ENCODE measurements at places on chromosomes 1 and 21.

- peak; percentile 88 for DNase-seq
Observed at GRCh38 chr1:42966688-42967612, 8.3 kb upstream of the SLC2A1 start.

GRCh38 chr1:197577580-197577979 is 197.7 kb downstream of the DENND1B start:
- DNase-seq, result no peak

GRCh38 chr1:233664804-233665574 is 51.1 kb downstream of the KCNK1 start:
- DNase-seq, result no peak

DNA sequence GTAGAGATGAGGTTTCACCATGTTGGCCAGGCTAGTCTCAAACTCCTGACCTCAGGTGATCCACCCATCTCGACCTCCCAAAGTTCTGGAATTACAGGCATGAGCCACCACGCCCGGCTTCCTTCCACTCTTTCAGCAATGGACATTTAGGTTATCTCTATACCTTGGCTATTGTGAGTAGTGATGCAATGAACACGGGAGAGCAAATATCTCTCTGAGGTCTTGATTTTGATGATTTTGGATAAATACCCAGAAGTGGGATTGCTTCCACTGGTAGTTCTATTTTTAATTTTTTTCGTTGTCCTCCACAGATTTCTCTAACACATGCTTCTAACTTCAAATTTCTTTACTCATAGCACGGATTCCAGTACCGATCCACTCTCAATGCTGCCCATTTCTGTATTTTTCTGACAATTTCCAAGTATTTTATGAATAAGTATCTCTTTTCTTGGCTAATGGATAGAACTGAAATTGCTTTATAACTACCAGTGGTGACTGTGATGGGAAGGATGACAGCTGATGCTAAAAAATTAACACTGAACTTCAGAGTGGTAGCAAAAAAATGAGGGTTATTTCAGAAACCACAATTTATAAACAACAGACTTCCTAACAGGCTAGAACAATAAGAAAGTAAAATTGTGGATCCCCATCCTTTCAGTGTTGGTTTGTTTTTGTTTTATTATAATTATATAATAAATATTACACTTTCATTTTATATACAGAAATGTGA is 327.5 kb upstream of the RUNX1 start:
- no peak for DNase-seq

- no peak for DNase-seq
Observed at GRCh38 chr1:40096646-40096976, 441 bp downstream of the PPT1 start.

- no peak for DNase-seq
Observed at GRCh38 chr1:116986421-116987255, 14.9 kb upstream of the CD101 start.

- DNase-seq, result peak; percentile 57
Observed at GRCh38 chr1:63318201-63318979, 4.0 kb upstream of the FOXD3 start.

GRCh38 chr1:62637392-62638105 is 40.2 kb downstream of the ANGPTL3 start:
- DNase-seq, result no peak

- peak; percentile 25 for DNase-seq
Observed at GRCh38 chr1:245704341-245704740, 549.6 kb downstream of the KIF26B start.

- no peak for DNase-seq
Observed at GRCh38 chr1:9362488-9362887, 69.8 kb downstream of the SPSB1 start.

DNA sequence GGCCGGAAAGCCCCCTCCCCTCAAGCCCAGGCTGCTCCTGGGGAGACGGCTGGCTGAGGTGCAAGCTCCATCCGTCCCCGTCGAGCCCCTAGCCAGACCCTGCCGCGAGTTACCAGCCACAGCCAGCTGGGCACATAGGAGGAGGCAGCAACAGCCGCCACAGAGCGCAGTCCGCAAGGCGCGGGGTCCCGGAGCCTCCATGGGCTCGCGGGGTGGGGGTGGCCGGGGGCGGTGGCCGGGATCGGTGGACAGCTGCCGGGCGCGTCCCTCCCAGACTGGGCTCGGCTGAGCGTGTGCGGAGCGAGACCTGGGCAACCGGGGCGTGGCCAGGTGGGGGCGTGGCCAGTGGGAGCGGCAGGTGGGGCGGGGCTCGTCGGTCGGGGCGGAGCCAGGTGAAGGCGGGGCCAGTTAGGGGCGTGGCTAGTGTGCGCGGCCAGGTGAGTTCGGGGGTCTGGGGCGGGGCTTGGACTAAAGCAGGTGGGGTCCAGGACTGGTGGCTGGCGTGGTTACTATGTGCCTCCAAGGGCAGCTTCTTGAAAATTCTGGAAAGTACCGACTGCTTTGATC is at the start of gene CD164L2:
Gene CD164L2 (minus strand): TSS at position 295 of the 567 bp plus-strand sequence. CDS start 94 bp downstream, at position 201.
- DNase-seq, result peak; percentile 97

DNA sequence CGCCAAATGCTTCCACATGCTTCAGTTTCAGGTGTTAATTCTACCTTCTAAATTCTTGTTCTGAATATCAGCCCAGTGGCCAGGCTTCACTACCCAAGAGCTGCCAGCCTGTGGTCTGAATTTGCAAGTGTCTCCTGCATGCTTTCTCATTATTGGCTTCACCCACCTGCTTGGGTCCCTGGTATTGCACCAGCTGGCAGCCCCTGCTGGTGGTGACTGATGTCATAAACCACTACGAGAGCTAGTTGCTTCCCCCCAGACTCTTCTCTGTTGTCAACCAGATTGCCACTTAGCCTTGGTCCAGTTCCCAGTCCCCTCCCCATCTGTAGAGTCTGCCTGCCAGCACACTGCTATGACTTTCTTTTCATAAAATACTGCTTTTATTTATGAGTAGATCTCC is 197.7 kb upstream of the DUSP10 start:
- DNase-seq, result no peak

DNA sequence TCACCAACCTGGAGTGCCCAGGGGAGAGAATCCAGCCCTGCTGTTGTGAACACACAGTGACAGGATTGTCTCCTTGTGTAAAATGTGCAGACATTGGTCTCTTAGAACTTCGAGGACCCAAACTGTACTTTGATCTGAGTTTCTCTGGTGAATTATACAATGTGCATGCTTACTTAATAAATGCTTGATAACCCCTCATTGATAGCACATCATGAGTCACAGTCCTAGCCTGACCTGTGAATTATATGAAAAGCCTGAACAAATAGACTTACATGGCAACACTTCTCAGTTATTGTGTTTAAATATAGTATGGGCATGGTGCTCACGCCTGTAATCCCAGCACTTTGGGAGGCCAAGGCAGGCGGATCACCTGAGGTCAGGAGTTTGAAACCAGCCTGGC is 22.6 kb downstream of the IFNGR2 start:
- DNase-seq, result no peak

DNA sequence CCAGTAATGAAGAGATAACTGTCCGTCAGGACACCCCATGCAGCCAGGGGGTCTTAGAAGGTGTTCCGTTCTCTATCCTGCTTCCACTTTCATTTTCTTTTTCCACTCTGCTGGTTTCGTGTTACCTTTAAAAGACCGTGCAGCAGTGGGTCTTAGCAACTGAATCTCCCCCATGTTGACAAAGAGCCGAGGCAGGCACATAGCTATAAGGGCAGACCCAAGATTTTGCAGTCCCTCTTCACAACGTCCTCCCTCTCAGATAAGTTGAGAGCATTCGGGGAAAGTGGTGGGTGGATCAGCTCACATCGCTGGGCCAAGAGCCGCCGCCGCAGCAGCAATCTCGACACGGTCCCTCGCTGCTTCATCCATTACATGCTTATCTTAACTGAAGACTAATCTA is 355.5 kb downstream of the LMO4 start:
- DNase-seq, result no peak

- DNase-seq, result no peak
Observed at GRCh38 chr21:44871576-44872269, 1.8 kb downstream of the PTTG1IP start.

- DNase-seq, result no peak
Observed at GRCh38 chr1:200714504-200715187, 24.0 kb upstream of the CAMSAP2 start.

DNA sequence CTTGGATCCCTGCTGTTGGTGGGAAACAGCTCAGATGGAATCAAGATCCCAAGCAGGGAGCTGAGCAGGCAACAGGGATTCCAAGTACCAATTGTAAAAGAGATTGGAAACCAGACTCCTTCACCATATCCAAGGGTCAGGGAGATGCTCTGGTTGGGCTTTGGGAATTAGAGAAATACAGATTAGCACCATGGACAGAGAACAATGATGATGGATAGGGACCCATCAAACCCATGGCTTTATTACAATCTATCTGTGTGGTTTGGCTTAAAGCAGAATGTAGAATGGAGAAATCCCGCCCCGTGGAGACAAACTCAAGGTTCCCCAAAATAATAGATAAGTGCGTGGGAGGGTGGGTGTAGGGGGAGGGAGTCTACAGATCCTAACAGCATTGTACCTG is 120.7 kb upstream of the CSF3R start:
- no peak for DNase-seq

GRCh38 chr1:190940951-190941350 is 463.3 kb upstream of the BRINP3 start:
- no peak for DNase-seq

- DNase-seq, result no peak
Observed at GRCh38 chr1:246199086-246199645, 307.9 kb downstream of the SMYD3 start.

DNA sequence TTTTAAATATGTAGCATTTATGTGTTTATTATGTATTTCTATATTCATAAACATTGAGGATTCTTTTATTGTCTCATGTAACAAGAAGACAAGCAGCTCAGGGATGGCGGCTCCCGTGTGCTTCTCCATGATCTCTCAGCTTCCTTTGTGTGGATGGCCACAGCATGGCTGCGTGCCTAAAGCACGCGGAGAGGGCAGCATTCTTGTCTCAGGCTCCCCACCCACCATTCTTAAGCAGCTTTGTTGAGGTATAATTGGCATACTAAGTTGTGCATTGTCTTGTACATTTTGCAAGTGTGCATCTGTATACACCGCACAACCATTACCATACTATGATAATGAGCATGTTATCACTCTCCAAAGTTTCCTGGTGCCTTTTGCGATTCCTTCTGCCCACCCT is 81.6 kb downstream of the CAMTA1 start:
- no peak for DNase-seq

DNA sequence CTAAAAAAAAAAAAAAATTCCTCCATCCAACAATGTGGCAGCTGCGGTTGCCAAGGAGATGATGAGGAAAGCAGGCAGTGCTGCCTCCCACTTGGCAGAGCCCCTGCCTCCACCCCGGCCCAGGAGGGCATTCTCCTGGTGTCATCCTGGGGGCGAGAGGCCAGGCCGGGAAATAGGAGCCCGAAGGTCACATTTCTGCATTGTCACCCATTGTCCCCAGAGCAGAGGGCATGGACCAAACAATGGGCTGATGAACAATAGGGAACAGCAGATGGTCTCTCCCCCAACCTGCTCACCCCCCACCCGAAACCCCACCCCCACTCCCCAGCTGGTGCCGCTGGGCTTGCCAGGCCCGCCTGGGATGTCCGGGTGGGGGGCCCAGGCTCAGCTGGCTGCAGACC is 37.3 kb downstream of the CAMK2N1 start:
- no peak for DNase-seq

DNA sequence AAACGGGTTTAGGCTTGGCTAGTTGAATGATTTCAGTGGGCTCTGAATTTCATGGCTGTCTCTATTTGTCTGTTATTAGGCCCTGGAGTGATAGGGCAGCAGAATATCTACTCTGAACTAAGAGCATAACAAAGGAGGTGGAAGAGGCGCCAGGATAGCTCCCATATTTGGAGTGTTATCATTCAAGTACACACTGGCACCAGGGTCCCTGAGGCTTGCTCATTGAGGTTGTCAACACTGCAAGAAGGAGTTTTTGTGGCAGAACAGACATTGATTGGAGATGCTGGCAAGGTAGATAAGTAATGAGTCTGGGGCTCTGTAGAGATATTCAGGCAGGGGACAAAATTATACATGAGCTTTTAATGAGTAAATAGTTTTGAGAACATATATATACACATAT is 1748.4 kb downstream of the MRPL39 start:
- DNase-seq, result no peak

GRCh38 chr1:89575207-89575606 is 50.6 kb downstream of the LRRC8B start:
- no peak for DNase-seq

DNA sequence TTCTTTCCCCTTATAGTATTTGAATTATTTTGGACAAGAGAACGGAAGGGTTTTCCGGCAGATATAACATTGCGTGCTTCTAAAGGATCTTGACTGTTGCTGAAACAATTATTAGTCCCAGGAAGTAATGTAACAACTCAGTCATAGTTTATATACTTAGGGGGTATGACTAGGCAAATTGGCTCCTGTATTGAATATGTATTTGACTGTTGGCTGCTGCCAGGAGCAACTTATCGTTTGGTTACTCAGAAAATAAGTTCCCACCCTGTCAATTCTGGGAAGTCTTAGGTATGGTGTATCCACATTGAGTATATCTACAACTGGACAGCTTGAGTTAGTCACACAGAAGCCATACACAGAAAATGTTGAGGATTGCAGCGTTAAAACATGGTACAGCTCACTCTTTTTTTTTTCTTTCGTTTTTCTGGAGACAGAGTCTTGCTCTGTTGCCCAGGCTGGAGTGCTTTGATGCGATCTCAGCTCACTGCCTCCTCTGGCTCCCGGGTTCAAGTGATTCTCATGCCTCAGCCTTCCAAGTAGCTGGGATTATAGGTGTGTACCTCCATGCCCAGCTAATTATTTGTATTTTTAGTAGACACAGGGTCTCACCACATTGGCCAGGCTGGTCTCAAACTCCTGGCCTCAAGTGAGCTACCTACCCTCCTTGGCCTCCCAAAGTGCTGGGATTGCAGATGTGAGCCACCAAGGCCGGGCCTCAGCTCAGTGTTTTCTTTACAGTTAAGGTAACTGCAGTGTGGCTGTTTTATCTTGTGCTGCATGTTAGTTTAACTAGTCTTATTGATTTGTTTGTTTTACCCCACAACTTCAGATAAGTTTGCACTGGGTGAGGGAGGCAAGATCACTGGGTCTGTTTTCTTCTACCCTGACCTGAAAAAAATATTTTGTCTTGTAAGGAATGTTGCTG is 10.2 kb downstream of the SMAP2 start:
- DNase-seq, result no peak

GRCh38 chr1:192756847-192757246 is 52.0 kb upstream of the RGS2 start:
- peak; percentile 63 for DNase-seq

DNA sequence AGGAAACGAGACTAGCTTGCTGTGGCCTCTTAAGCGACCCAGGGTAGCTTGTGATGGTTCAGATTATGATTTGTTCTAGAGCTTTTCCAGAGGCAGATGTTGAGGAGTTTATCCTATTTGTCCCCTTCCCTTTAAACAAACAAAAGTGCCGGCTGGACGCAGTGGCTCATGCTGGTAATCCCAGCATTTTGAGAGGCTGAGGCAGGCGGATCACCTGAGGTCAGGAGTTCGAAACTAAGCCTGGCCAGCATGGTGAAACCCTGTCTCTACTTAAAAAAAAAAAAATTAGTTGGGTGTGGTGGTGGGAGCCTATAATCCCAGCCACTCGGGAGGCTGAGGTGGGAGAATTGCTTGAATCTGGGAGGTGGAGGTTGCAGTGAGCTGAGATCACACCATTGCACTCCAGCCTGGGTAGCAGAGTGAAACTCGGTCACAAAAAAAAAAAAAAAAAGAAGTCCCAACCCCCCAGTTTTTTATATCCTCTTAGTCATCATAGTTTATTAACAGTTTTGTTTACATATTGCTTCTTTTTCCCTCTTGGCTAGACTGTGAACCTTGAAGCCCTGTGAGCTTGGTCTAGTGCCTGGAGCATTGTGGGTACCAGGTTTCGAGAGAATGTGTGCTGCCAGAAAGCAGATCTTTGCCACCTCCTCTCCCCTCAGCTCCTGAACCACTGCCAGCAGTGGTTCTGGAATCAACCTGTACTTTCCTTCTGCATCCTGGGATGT is 29.8 kb downstream of the MAPKAPK2 start:
- DNase-seq, result no peak

All from endodermal cell (in vitro differentiated cells).